Forelimb muscle (tissue), 1 donor: ENCODE measurements at places on chromosomes 5 and 9. TPM values are rescaled to one million over a fixed set of nuclear protein-coding genes. Genes with fewer than 3 reads are reported as not detected.

Gene CDH9
- polyA plus RNA-seq: not detected

Gene OR4F3
- polyA plus RNA-seq: not detected

Gene ADAMTS19
- 18.4 TPM for polyA plus RNA-seq

Gene GALT
- 38.4 TPM for polyA plus RNA-seq

Gene LCN15
- polyA plus RNA-seq: 0.49 TPM

- DNase-seq: no peak
These were observed at the start of gene LPAR1 for GRCh38 chr9:111038331-111039230. Gene LPAR1, minus strand, starts transcription at chr9:111038470. Its CDS starts 66,353 bp downstream, at chr9:110972117.

GRCh38 chr5:24850926-24851486 lies 206.2 kb upstream of the CDH10 start:
- DNase-seq: no peak

DNA sequence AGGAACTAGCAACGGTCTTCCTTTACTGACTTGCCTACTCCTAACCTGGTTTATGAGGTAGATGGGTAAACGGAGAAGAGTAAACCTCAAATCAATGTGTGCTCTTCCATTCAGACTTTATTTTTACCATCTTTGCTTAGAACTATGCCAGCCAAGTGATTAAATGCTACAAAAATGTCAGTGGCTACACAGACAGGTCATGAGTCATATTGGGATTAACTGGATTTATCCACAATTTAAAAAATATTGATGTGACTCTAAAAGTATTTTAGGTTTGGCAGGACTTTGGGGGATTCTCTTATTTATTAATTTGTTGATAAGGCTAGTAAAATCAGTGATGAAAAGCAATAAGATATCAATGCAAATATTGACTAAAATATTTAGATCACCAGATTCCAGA lies 275.0 kb downstream of the PLK2 start:
- no peak for DNase-seq

- DNase-seq: no peak
These were observed 347.3 kb upstream of the ZNF608 start for GRCh38 chr5:125093776-125094175.

- DNase-seq: no peak
These were observed 60.8 kb downstream of the MEGF10 start for GRCh38 chr5:127351418-127351817.

DNA sequence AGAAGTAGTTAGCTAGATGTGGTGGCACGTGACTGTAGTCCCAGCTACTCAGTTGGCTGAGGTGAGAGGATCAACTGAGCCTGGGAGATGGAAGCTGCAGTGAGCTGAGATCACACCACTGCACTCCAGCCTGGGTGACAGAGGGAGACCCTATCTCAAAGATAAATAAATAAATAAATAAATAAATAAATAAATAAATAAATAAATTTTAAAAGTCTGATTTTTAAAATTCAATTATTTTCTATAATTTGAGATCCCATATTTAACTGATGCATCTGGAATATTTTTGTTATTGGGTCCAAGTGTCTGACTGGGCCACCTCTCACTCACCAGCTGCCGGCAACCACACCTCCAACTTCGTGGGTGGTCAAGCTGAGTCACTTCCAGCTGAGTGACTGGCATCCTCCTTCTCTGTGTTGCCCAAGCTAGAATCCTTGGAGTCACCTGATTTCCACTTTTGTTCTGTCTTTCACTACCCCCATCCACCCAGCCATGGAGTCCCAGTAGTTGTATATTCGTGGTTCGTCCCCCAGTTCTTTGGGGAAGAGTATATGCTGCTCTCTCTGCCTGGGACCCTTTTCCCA lies 70.9 kb downstream of the EGFLAM start:
- no peak for DNase-seq

- no peak for DNase-seq
These were observed 868.5 kb downstream of the MAT2B start for GRCh38 chr5:164373876-164374275.

GRCh38 chr5:172634106-172634899 lies 6.8 kb upstream of the NEURL1B start:
- no peak for DNase-seq

DNA sequence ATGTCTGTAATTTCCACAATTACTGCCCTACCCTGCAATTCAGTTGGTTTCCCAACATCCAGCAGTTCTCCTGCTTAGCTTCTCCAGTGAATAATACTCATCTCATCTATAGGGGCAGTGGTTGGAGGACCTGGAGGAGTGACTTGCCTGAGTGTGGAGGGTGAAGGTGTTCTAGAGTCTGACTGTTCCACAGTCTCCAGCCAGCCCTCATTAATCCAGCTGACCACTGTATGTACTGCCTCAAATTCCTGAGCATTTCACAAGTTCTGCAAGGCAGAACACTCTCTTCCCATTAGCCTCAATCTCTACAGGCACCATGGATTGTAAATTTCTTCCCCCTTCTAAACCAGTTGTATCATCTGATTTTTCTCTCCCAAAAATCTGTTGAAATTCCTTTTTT lies 147.4 kb upstream of the NFIL3 start:
- DNase-seq: no peak
